NT2/D1 (cell line): ENCODE measurements at places on chromosomes 5 and 9.
A peak's percentile ranks its signal among the peaks of the same experiment; 100 is the strongest.

- no peak for DNase-seq
Observed at GRCh38 chr5:133328800-133329199, 277.0 kb downstream of the HSPA4 start.

- DNase-seq: no peak
Observed at GRCh38 chr9:137095664-137096517, 9.1 kb downstream of the MAN1B1 start.

DNA sequence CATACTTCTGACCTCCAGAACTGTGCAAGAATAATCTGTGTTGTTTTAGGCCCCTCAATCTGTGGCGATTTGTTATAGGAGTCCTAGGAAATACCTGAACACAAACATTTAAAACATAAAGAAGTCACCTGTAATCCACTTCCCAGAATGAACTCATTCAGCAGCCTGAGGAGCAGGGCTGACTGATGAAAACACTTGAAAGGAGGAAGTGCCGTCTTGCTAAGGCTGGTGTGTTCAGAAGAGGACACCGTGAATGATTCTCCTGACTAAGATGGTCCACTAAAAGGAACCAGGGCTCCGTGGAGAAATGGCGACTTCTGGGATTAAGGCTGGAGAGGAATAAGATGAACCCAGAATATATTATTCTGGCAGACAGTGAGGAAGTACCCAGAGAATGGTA, 18.7 kb upstream of the MARCHF6 start:
- no peak for DNase-seq

GRCh38 chr9:115035841-115036612, 81.9 kb downstream of the TNC start:
- DNase-seq: no peak

DNA sequence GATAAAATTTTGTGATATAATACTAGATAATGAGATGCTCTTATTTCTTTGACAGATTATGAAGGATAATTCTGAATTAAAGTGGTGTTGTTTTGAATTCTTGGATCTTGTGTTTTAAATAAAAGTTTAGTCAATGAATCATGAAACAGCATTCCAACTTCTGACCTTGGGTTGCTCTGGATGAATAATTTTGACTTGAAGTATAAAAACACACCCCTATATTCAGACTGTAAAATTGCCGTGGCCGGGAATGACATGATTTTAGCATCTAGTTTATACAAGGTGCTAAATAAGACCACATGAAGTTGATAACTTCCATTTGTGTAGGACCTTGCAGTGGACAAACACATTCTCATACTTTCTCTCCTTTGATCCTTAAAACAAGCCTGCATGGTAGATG, 67.2 kb upstream of the DAP start:
- DNase-seq: no peak

- no peak for DNase-seq
Observed at GRCh38 chr9:86783884-86784283, 163.4 kb downstream of the GAS1 start.

GRCh38 chr5:102715082-102715807, 39.9 kb upstream of the PAM start:
- DNase-seq: no peak

- no peak for DNase-seq
Observed at GRCh38 chr9:134552349-134552990, 89.1 kb upstream of the COL5A1 start.

GRCh38 chr5:39650008-39650762, 225.4 kb upstream of the DAB2 start:
- DNase-seq: no peak

- DNase-seq: no peak
Observed at GRCh38 chr5:109100971-109101370, 308.8 kb downstream of the PJA2 start.

- no peak for DNase-seq
Observed at GRCh38 chr5:132103332-132103951, 29.9 kb downstream of the CSF2 start.

- DNase-seq: no peak
Observed at GRCh38 chr5:10601246-10602030, 37.6 kb downstream of the ANKRD33B start.

DNA sequence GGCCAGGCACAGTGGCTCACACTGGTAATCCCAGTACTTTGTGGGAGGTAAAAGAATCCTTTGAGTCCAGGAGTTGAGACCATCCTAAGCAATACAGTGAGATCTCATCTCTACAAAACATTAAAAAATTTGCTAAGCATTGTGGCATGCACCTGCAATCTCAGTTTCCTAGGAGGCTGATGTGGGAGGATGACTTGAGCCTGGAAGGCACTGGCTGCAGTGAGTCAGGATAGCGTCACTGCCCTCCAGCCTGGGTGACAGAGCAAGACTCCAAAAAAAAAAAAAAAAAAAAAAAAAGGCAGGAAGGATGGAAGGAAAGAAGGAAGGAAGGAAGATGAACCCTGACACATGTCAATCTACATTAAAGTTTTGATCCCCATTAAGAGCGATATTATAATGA, 1452.2 kb upstream of the ACO1 start:
- DNase-seq: no peak

- DNase-seq: no peak
Observed at GRCh38 chr9:847505-847904, 6.0 kb downstream of the DMRT1 start.

GRCh38 chr5:103744159-103744558, 181.6 kb upstream of the NUDT12 start:
- no peak for DNase-seq

DNA sequence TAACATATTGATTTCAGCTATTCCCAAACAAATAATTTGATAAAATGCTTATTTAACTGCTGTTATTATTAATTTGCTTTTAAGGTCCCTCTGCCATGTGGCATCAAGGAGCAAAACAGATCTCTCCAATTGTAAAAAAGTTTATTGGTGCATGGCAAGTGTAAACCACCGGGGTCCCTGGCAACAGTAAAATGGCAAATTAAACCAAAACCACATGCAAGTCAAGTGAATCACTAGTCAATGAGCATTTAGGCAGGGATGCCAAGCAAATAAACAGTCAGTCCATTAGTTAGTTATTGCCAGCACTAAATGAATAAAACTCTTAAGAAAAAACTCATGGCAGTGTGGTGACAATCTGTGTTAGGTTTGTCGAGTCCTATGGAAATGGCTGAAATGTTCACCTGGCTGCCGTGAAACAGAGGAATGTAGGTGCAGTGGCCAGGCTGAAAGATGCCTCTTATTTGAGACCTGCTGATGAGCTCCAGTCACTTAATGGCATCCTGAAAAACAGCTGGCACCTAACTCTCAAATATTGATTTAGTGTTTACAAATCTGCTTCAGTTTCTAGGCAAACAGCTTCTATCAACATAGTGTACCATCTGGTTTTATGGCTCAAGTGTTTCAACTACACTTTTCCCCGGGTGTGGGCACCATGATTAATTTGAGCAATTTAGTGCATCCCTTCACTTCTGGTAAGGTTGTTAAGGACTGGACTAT, 296.5 kb upstream of the ITGA1 start:
- no peak for DNase-seq

GRCh38 chr9:95772320-95773052, 103.0 kb upstream of the ERCC6L2 start:
- peak; percentile 66 for DNase-seq

DNA sequence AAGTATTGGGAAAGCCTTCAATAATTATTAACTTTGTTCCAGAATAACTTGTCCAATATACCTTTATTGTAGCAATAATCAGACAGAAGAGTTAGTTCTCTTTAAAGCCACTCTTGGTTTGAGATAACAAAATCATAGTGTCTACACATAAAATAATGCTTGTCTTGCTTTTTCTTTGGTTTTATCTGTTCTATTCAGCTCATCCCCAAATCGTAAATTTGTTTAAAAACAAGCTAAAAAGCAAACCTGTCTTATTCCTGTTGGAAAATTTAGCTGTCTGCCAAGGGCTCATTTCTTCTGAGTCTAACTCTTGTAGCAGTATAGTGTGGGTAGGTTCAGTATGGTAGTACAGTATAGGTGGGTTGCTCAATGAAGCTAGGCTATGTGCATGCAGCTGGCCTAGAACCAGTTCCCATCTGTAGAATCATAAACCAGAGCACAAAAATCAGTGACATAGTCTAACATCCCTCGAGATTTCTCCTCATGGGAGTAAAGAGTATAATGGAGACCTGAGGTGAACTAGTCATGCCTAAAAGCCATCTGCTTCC, 17.9 kb upstream of the APBA1 start:
- DNase-seq: no peak

- DNase-seq: no peak
Observed at GRCh38 chr5:96933764-96934707, 1.8 kb upstream of the LNPEP start.

DNA sequence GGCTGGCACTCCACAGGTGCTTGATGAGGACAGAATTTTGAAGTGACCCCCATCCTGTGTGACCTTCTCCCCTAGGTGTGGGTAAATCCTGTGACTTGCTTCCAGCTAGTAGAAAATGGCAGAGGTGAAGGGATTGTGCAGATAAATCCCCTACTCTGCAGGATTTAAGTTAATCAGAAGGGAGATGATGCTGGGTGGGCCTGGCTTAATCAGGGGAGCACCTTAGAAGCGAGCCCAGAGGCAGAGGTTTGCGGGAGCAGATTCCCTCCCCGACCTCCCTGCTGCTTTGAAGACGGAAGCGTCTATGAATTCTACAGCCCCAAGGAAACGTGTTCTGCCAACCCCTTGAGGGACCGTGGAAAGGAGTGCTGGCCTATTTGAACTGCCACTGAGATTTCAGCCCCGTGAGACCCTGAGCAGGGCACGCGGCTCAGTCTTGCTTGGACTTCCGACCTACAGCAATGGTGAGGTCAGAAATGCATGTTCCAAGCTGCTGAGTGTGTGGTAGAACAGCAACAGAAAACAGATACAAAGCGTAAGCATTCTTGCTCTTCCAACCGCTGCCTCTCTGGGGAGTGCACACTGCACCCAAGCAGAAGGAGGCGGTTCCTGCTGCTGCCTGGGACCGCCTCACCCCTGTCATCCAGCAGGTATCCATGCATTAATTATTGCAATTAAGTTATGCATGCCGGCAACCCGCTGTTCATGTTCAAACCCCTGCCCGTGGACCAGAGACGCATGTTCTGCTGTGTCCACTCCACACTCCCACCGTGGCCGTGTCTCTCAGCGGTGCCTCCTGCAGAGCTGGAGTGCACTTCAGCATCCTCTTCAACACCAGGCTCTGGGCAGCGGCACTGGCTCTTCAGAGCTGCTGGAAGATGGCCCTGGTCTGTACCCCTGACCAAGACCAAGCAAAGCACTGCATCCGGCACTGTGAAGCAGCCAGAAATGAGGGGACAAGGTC, 54.6 kb upstream of the RXRA start:
- DNase-seq: no peak
